Common myeloid progenitor, CD34-positive (primary cell): ENCODE measurements at places on chromosomes 6 and 20.

DNA sequence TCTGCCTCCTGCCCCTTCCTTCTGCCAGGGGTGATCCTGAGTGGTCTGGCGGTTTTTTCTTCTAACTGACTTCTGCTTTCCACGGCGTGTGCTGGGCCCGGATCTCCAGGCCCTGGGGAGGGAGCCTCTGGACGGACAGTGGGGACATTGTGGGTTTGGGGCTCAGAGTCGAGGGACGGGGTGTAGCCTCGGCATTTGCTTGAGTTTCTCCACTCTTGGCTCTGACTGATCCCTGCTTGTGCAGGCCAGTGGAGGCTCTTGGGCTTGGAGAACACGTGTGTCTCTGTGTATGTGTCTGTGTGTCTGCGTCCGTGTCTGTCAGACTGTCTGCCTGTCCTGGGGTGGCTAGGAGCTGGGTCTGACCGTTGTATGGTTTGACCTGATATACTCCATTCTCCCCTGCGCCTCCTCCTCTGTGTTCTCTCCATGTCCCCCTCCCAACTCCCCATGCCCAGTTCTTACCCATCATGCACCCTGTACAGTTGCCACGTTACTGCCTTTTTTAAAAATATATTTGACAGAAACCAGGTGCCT lies 10.2 kb downstream of the SLC29A1 start:
- DNase-seq: no peak

- DNase-seq: no peak
These were observed 74.0 kb downstream of the ZBTB2 start for GRCh38 chr6:151317103-151317994.

DNA sequence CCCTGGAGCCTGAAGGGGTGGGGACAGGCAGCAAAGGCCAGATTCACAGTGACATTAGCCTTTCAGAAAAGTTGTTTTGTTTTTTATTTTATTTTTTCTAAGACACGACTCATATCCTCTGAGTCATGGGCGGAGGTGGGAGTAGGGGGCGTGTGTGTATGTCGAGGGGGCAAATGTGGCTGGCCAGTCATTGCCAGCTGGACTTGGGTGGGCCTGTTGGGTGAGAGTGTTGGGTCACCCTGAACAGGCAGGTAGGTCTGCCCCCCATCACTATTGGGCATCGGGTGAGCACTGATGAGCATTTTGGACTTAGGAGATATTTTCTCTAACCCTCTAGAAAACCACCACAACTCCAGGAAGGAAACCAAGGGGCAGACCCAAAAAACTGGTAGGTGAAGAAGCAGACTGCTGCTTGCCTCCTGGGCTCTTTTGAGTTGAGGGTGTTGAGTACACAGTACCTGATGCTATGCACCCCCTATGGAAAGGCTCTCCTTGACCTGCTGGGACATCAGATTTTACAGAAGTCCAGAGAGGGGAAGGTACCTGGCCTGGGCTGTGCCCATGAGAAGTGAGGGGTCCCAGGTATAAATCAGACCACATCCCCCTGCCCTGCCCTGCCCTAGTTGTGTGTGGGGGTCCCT lies 5.6 kb downstream of the SMIM29 start:
- DNase-seq: peak; percentile 63

DNA sequence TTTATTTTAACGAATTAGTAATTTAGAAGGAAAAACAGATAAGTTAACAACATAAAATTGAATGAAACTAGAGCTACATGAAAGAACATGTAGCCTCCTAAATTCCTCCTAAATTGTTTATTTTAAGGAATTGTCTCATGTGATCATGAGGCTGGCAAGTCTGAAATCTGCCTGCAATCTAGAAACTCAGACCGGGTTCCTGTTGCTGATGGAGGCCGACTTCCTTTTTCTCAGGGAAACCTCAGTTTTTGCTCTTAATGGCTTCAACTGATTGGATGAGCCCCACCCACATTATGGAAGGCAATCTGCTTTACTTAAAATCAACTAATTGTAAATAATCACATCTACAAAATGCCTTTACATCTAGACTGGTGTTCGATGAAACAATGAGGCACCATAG lies 267.6 kb upstream of the PRND start:
- DNase-seq: peak; percentile 33

DNA sequence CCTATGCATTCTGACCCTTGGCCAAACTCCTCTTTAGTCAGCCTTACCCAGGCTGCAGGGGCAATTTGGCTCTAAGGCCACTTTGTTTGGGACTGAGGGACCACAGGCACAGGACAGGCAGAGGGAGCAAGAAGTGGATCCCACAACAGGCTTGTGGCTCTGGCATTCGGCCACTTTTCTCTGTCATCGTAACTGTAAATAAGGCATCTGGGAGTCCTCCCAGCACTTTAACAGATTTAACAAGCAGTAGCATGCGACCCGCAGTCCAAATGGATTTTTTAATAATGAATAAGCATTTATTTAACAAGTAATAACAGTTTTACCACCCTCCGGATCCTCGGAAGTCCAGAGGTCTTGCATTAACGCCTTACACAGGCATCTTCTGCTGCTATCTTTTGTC lies 16.1 kb upstream of the CDH22 start:
- DNase-seq: no peak

DNA sequence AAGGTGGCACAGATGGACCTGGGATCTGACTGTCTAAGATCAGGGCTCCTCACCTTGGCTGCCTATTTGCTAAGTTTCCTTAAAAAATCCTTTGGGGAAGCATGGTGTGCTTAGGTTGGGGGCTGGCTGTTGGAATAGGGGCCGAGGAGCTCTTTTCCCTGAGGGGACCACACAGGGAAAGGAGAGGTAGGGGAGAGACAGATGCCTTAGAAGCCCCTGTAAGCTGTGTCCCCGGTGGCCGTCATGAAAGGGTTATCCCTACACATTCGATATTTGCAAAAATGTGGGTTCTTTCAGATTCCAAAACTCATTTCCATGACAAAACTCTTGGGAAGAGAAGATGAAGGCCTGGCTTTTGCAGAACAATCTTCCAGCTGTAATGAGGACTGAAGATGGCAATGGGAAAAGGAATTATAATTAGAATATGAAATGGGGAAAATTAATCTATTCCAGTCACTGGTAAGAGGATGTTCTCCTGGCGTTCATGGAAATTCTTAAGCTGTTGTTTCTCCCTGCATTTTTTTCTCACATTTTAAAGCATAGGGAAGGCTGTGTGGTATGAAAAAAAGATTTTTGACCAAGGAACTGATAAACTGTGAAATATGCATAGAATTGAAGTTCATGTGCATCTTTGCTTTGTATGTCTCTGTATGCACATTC lies 53.8 kb downstream of the TOX2 start:
- DNase-seq: no peak

DNA sequence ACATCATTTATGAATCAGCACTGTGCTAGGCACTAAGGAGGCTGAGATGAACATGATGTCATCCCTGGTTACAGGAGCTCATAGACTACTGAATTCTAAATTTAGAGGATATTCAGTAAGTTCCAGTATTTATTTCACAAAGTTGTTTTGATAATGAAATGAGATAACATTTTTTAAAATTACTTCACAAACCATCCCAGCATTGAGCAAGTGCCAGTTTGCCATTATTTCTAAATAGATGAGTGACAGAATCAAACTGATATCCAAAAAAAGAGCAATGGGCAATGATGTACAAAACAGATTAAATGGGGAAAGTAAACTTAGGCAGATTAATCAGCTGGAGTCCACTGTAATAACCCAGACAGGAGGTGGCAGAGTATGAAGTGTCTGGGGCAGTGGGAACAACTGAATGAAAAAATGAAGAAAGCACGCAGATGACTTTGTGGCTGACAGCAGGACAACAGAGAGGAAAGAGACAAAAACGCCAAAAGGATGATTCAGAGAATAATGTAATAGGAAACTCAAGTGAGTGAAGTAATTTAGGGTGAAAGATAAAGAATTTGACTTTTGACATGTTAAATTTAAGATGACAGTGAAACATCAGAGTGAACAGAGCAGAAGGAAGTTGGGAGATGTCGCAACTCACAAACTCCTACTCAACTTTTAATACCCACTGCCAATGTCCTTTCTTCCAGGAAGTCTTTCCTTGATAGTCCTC lies 70.2 kb downstream of the RCAN2 start:
- DNase-seq: no peak

- DNase-seq: no peak
These were observed 71.8 kb upstream of the L3MBTL3 start for GRCh38 chr6:129946439-129947140.

DNA sequence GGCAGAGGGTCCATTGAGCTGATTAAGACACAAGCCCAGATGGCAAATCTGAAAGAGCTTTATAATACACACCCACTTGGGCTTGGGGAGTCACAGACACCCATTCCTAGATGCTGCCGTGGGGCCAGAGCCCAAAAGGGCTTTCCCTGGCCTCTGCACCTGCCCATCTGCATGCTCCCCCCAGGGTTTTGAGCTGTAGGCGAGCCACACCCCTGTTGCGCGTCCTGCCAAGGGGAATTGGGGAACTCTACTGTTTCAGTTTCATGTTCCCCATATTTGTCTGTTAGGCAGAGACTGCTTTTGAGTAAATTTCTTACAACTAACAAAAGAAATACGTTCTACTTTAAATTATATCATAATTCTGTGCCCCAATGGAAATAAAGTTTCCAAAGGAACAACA lies 52.9 kb upstream of the FNDC1 start:
- DNase-seq: no peak

GRCh38 chr6:90574610-90575009 lies 12.3 kb downstream of the MAP3K7 start:
- peak; percentile 41 for DNase-seq

GRCh38 chr6:144602523-144603180 lies 317.5 kb downstream of the UTRN start:
- no peak for DNase-seq

DNA sequence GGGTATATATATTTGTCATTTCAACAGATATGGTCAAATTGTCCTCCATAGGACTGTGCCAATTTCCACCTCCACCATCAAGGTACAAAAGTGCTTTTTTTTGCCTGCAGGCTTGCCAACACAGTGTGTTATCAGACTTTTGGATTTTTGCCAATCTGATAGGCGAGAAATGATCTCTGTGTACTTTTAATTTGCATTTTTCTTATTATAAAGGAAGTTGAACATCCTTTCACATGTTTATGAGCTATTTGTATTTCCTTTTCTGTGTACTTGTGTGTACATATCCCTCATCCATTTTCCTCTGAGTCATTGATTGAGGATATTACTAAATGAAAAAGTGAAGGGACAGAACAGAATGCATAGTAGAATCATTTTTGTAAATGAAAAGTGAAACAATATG lies 39.0 kb upstream of the PTPN1 start:
- no peak for DNase-seq
